ENCODE measurements at places on chromosomes 3 and 15.

DNA sequence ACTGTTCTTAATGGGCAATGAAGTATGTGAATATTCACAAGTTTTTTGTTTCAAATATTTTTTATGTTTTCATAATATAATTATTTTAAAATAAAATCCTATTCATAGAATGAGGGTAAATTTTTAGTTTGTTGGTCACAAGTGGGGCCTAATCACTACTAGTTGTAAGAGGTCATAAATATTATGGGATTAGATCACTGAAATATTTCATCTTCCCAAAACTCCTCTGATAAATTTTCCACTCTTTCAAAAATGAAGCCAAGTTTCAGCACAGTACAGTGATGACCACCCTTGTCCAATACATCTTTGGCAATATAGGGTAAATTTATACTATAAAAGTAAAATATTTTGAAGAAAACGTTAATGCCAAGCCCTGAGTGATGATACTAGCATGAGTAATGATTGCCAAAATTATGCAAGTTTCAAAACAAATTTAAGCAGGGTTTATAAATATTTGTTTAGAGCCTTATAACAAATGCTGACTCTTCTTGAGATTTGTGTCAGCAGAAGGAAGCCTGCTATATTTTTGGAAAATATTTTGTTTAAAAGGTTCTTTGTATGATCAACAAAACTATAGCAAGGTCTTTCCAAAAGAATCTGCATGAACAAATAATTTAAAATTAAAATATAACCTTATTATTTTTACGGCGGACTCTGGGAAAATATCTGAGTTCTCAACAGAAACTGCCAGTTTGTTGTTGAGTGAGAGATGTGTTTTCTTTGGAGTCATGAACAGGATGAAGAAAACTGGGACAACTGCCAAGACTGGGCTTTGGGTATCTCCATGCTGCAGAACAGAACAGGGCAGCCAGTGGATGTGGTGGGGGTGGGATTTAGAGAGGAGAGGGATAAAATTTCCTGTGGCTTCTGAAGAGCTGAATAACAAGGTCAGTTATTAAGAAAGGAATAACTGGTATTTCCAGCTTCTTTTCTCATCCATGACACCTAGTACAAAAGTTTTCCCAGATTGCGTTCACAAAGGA, 17.9 kb upstream of the TM4SF1 start:
- DNase-seq, result no peak

- DNase-seq, result no peak
Measured at GRCh38 chr3:75042941-75043340, 428.5 kb upstream of the CNTN3 start.

DNA sequence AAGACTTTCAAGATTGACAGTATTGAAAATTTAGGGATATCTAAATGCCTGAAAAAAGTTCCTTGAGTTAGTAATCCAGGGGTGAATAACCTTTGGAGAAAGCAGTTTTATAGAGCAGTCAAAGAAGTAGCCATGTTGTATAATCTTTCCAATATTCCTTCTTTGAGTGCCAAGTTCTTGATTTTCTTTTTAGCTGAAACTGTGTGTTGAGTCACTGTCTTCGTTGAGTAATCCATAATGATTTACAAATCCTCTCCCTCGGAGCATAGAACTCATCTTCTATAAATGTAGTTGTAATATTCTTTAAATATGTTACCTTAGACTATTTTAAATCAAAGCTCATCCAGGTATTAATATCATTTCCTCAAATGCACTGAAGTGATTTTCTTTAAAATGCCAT, 135.2 kb downstream of the BBX start:
- DNase-seq, result no peak

DNA sequence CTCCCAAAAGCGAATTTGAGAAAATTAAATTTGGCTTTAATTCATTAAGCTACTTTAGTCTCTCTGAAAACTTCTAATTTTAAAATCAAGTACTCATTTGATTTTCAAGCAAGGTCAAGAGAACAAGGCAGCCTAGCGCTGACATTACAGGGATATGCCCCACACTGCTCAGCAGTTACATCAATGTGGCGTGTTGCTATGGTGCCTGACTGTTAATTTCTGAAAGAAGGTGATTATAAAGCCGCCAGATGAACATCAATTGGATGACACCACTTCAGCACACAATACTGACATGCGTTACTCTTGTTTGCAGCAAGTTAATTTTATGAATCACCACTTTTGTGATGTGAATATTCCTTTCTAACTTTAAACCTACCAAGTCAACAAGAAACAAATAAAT, 284.4 kb downstream of the FOXP1 start:
- DNase-seq, result no peak

DNA sequence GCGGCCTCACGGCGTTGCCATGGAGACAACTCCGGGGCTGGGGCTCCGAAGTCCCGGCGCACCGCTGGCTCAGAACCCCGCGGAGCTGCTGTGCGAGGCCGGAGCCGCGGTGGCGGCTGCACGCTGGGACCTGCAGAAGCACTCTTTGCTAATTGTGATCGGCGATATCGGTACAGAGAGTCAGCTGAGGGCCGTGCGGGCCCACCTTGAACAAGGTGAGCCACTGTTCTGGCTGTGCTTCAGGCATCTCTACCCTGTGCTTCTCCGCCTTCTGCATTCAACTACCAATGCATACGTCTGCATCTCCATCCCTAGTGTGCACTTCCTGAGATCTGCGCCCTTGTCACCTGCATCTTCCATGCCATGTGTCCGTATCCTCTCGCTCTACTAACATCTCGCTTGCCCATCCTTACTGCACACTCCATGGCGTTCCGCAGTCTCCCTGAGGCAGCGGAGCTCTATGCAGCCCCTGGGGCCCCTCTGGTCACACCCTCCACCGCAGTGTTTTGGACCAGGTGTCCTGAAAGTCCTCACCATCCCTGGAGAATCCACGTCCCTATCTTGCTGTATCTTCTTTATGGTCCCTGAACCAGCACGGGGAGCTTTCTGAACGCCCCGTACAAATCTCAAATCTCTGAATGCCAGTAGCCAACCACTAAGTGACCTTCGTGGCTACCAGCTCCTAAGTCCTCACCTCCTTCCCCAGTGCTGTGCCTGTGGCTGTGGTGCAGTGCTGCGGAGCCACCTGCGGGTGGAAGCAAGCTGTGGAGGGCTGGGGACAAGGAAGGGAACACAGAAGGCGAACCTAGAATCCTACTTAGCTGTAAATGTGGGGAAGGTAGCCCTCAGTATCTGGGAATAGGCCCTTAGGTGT, 6.2 kb upstream of the MAP1A start:
- no peak for DNase-seq

- DNase-seq, result no peak
Measured at GRCh38 chr3:82957696-82958095, 1196.3 kb upstream of the GBE1 start.

- DNase-seq, result no peak
Measured at GRCh38 chr15:89501646-89502045, 5.3 kb upstream of the RHCG start.

- no peak for DNase-seq
Measured at GRCh38 chr15:69140306-69140705, 20.1 kb upstream of the GLCE start.

- peak; percentile 74 for DNase-seq
Measured at GRCh38 chr15:75200765-75201615, 692 bp upstream of the C15orf39 start.

- no peak for DNase-seq
Measured at GRCh38 chr3:113272385-113272779, 61.0 kb downstream of the BOC start.

DNA sequence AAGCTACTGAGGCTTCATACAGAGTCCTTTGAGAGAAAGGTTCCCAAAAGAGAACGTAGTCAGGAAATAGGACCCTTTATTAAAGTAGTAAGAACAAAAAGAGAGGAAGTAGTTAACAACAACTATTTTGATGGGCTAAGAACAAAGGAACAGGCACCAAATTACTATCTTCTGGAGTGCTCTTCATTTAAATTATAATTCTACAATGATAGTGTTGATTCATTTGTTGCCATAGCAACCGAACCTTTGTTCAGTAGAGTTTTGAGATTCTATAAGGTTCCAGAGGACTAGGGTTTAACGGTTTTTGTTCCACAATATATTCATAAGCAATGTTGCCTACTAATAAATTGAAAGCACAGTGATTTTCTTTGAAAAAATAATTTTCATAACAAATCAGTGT, 78.8 kb downstream of the CMSS1 start:
- DNase-seq, result no peak

- peak; percentile 51 for DNase-seq
Measured at GRCh38 chr15:75023872-75024636, 664 bp downstream of the PPCDC start.

DNA sequence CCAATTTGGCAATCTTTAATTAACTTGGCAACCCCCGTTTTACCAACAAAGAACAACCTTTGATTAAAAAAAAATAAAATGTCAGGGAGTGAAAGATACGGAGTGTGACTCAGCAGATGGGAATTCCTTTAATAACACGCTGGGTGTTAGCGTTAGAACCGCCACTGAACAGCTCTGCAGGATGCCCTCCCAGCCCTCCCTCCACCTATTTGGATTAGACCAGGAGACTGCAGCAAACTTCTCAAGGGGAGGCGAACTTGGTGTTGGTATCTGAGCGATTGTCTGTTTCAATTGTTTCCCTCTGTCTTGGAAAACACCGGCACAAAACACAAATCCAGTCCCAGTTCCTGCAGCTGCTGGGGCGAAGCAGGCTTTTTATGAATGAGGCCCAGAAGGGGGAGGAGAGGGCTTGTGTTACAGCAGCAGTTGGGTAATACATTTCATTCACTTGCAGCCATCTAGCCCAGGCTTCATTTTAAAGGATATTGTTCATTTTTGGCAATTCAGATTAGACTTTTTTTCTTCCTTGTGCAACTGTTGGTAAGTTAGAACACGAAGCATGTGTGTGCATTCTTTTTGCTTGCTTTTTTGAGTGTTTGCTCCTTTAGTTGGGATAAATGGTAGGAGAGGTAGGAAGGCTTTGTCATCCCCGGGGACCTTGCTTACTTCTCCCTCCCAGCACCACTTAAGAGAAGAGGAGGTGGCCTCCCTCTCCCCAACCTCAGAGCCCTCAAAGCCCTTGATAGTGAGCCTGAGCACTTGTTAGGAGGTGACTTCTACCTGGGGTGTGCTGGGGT, 152.3 kb downstream of the IGF1R start:
- DNase-seq, result no peak

DNA sequence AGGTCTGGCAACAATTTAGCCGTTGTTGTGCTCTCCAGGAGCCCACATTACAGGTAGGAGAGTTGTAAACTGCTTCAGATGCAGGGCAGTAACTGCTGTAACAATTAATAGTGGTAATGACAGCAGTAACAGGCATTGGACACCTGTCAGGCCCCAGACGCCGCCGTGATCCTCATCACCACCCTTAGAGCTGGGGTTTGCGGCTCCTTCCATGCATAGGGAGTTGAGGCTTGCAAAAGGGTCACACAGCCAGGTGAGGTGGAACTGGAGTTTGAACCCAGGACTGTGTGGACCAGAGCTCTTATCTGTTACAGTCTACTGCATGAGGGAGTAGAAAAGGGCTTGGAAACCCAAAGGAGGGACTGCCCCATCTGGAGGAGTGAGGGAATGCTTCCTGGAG, 26.8 kb upstream of the NR2C2 start:
- peak; percentile 2 for DNase-seq

GRCh38 chr3:133856316-133856715, 39.4 kb downstream of the RAB6B start:
- DNase-seq, result no peak

- DNase-seq, result no peak
Measured at GRCh38 chr15:84016371-84016770, 219.2 kb upstream of the GOLGA6L4 start.

GRCh38 chr3:48140936-48141603, 47.1 kb downstream of the CDC25A start:
- no peak for DNase-seq

- no peak for DNase-seq
Measured at GRCh38 chr15:36951731-36952247, 148.6 kb downstream of the MEIS2 start.

- no peak for DNase-seq
Measured at GRCh38 chr3:105399062-105399461, 32.4 kb downstream of the ALCAM start.

GRCh38 chr3:55951388-55951787, 464.3 kb upstream of the WNT5A start:
- DNase-seq, result no peak

DNA sequence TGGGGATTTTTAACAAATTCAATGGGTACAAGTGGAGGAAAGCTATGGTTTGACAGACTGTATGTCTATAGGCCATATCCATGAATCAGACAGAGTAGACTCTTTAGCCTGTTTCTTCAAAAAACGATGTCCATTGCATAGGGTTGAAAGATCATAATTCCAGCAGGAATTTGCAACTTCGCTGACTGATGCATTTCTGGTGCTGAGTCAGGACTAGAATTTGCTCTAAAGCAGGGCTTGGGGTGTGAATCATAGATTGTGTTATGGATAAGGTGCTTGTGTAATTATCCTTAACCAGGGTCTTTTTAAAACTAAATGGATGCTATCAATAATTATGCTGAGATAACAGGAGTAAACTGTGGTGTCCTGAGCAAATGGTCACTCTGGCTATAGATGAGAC, 200.4 kb upstream of the TBC1D5 start:
- no peak for DNase-seq

Measured in GM13977 (cell line).